Stimulated activated CD4-positive, alpha-beta T cell treated with anti-CD3 and anti-CD28 coated beads, TNF-alpha, amount 100 ng/mL, for 1 hour (primary cell): ENCODE measurements at places on chromosomes 3 and 15.

DNA sequence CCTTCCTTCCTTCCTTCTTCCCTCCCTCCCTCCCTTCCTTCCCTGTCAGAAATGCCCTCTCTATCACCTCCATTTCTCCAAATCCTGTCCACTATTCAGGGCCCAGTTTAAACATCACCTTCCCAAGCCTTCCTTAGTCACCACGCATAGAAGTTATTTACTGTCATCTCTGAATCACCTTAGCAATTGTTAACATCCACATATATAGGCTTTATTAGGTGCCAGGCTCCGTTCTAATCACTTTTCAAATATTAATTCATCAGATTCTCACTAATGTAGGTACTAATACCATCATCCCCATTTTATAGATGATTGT lies 1.1 kb upstream of the MAGEF1 start:
- no peak for DNase-seq

- no peak for DNase-seq
Measured at GRCh38 chr15:51380999-51381806, 39.7 kb downstream of the GLDN start.

DNA sequence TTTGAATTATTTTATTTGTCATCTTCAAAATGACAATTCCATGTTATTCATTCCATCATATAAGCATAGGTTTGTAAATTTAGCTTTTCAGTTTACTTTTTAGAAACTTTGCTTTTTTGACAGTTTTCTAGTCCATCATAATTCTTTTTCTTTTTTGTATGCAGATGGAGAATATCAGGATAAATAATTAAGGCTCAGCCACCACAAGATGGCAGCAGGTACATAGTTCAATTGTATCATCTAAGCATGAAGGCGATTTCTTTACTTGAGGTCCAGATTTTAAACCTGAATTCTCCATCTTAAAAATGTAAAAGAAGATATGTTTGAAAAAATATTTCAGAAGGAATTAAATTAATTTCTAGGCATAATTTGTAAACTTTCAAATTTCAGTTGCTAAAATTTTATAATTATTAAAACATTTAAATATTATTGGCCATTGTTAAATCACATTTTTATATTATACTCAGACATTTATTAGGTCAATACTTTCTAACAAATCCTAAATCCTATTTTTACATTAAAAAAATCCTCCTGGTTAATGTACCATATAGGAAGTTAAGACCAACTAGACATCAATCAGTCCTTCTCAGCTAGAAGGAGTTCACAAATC lies 15.1 kb downstream of the PLSCR5 start:
- DNase-seq, result no peak

- DNase-seq, result no peak
Measured at GRCh38 chr3:126291061-126291460, 66.1 kb downstream of the KLF15 start.

DNA sequence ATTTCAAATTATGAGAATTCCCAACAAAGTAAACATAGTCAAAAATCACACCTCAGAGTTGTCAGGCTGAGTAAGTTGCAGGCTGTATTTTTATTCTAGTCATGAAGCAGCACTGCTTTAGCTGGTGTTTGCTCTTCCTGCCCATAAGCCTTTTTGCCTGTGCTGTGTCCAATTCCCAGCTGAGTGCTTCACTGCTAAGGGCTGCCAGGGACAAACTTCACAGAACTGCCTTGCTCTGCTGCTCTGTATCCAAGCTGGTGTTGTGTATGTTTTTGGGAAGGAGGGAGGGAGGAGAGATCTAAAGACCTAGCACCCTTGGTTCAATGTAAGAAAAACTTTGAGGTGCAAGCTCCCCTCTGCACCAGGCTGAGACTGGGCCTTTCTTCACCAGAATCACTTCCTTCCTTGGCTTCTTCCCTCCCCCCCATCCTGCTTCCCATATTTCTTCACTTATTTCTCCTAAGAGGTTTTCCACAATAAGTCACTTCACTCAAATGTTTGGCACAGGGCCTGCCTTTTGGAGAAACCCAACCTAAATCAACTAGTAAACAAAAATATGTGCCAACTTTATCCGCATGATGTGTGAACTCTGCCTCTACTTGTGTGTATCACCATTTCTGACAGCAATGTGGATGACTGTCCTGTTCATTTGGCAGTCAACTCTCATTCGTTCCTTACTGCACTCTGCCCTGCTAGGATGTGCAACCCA lies 156.1 kb downstream of the TBL1XR1 start:
- DNase-seq, result no peak

GRCh38 chr3:152438181-152438580 lies 169.5 kb downstream of the MBNL1 start:
- DNase-seq, result no peak

DNA sequence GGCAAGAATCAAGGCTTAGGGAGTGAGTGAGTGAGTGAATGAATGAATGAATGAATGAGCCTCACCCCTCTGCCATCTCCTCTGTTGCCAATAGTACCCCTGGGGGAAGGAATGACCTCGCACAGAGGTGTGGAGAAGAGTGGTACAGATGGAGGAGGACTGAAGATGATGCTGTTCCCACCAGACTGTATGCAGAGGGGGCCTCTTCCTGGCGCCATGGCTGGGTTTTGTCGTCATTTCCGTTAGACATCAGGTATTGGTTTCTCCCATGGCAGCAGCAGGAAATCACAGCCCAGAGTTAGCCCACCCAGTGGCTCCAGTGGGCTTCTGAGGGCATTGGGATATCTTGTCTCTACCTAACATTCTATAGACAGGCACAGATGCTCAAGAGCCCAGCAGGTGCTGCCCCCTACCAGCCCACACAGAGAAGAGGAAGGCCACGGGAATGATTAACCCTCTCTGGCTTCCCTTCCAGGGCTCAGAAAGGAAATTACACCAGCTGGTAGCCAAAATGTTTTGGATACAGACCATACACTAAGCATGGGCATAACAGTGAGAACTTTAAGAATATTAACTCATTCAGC lies 109.8 kb upstream of the SLC6A11 start:
- no peak for DNase-seq

DNA sequence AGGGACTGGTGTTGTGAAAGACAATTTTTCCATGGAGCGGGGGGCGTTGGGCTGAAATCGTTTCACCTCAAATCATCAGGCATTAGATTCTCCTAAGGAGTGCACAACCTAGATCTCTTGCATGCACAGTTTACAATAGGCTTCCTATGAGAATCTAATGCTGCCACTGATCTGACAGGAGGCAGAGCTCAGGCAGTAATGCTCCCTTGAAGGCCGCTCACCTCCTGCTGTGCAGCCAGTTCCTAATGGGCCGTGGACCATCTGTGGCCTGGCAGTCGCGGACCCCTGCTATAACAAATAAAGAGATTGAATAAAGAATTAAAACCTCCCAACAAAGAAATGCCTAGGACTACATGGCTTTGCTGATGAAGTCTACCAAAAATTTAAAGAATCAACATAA lies 25.3 kb upstream of the ANKRD28 start:
- DNase-seq, result no peak
